Smooth muscle cell of the pulmonary artery (primary cell): ENCODE measurements at places on chromosomes 1 and 21. TPM values are rescaled to one million over a fixed set of nuclear protein-coding genes. Genes with fewer than 3 reads are reported as not detected.

ZNF593OS gene
- total RNA-seq = not detected in 2 replicates

ASAP3 gene
- total RNA-seq = 29.4 and 39.1 TPM in 2 replicates

OR2L3 gene
- not detected in 2 replicates for total RNA-seq

KCNJ9 gene
- under 0.01 TPM in 1 of 2 replicates, not detected in the other for total RNA-seq

SPATA6 gene
- 3.2 and 6.2 TPM in 2 replicates for total RNA-seq

FAM72A gene
- total RNA-seq = 2.3 and 4.0 TPM in 2 replicates
